ENCODE measurements at places on chromosomes 1 and 21.

- no peak for DNase-seq
These were observed 140.6 kb downstream of the SYT2 start for GRCh38 chr1:202569393-202570322.

GRCh38 chr1:109137958-109138357 lies 24.0 kb downstream of the ELAPOR1 start:
- no peak for DNase-seq

DNA sequence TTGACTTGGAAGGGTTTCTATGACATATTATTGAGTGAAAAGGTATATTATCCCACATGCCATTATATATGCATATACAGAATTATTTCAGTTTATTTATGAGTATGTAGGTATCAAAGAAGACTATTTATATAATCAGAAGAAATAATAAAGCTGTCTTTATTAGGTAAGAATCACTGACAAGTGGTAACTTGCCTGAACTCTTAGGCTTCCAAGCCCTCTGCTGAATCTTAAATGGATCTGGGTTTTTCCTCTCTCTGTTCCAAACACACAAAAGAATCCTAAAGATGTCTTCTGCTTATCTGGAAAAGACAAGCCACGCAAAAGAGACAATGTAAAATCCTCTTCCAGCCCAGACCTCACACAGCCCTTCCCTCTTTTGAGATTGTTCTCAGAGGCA lies 14.9 kb upstream of the SEC16B start:
- no peak for DNase-seq

DNA sequence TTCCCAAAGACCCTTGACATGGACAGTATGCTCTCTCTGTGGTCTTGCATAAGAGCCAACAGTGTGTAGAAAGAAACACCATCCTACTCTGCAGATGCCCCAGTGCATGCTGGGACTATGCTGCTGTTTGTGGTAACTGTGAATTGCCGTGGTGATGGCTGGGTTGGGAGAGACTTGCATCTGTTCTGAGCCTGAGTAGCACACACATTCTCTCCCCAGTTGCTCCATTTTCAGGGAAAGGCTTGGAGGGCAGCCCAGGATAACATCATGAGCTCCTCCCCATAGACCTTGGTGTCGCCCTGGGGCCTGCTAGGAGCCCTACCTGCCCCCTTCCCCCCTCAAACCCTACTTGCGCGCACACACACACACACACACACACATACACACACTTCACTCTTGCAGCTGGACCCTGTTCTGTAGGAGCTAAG lies 120.9 kb upstream of the IPO9 start:
- DNase-seq, result no peak

DNA sequence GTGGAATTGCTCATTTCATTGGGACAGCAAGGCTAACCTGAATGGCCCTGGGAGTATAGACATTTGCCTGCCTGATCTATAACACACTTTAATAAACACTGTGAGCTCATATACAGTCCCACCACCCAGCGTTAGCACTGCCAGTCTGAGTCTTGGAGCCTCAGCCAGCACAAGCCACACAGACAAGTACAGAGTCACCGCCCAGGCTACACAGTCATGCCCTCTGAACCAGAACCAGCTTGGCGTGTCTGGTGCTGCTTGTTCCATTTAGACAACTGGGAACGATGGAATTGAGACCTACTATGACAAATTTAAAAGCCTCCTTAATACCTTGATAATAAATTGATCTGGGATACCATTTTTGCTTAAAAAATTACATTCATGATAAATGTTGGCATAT lies 31.6 kb downstream of the NID1 start:
- DNase-seq, result no peak

DNA sequence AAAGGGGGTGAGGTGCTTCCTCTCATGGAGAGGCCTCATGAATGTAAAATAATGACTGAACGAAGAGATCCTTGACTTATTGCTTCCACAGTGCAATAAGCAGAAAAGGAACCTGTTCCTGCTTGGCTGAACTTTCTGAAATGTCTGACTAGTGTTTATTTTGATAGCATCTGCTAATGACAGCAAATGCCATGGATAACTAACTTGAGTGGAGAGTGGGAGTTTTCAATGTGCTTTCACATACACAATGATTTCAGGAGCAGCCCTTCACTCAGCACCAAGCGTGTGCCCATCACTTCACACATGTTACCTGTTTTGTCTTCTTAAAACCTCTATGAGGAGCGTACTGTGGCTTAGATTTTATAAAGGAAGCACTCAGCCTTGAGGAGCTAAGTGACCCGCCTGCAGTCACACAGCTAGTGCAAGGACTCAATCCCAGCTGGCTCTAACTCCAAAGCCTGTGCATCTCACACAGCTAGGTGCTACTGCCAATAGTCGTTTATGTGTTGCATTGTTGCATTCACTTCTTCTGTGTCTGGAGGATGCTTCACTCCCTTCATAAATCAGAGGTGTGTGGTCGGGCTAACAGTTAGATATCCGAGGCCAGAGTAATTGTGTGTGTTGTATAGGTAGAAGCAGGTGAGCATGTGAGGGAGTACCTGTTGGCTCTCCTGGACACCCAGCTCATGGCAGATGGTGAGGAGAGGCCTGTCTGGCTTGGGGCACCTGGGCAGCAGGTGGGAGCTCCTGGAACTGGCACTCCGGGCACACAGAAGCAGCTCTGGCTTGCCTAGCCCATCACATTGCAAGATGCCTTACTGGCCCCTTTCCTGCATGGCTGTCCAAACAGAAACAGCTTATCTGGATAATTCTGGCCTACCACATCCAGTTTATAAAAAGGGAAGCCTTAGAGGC lies 12.8 kb downstream of the CASQ2 start:
- no peak for DNase-seq

DNA sequence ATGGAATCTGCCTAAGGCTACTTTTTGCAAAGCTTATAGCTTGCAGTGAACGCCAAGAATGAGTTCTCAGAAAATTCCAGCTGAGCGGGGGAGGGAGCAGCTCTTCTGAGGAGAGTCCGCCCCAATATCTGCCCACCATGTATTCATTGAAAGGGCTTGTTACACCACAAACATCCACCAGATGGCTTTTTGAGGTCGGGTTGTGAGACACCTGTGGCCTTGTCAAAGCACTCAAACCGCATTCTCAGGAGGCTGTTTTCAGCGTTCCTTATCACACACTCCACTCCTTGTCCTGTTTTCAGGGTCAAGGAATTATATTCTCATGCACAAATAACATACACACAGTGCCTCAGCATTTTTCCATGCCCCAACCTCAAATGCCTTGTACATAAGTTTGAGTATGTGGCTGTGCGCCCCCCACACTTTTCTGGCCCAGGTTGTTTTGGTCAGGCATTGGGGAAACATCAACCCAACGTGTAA lies 3.9 kb upstream of the C4BPB start:
- peak; percentile 45 for DNase-seq

DNA sequence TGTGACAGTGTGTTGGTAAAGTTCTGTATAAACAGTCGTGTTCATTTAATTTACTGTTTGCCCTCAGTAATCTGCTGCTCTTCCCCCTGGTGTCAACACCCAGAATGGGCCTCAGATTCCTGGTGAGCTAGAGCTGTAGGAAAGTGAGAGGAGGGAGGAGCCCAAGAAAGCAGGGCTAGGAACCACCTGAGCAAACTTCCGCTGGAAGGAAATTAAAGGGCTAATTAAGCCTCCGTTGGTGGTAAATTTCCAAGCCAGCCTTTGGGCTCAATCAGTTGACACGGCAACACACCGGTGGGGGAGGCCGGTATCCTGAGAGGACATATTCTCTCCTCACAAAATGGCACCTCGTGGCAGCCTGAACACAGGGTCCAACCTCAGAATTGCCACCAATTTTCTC lies 32.9 kb downstream of the RAB3B start:
- no peak for DNase-seq

GRCh38 chr1:3109355-3109754 lies 40.4 kb downstream of the PRDM16 start:
- no peak for DNase-seq

All from progenitor cell of endocrine pancreas (in vitro differentiated cells).